Thoracic aorta (tissue), 2 donors: ENCODE measurements at places on chromosomes 3 and 15. TPM values are rescaled to one million over a fixed set of nuclear protein-coding genes. Genes with fewer than 3 reads are reported as not detected.

MCF2L2 gene
- 0.85 TPM for total RNA-seq

TRH gene
- total RNA-seq: not detected

TMC3 gene
- total RNA-seq: 0.54 TPM

CYP1A2 gene
- total RNA-seq: not detected

LRRIQ4 gene
- total RNA-seq: not detected

GHSR gene
- total RNA-seq: not detected

TNFSF10 gene
- 13.8 TPM for total RNA-seq

ARGFX gene
- total RNA-seq: not detected

EDEM1 gene
- 59.7 TPM for total RNA-seq

AMIGO3 gene
- total RNA-seq: 3.0 TPM

CPEB1 gene
- total RNA-seq: 2.0 TPM

ST8SIA2 gene
- total RNA-seq: not detected

- no peak for DNase-seq
Observed at GRCh38 chr15:67114846-67115585, 49.6 kb downstream of the SMAD3 start.

GRCh38 chr3:151538456-151539393 is 77.9 kb upstream of the IGSF10 start:
- no peak for DNase-seq

DNA sequence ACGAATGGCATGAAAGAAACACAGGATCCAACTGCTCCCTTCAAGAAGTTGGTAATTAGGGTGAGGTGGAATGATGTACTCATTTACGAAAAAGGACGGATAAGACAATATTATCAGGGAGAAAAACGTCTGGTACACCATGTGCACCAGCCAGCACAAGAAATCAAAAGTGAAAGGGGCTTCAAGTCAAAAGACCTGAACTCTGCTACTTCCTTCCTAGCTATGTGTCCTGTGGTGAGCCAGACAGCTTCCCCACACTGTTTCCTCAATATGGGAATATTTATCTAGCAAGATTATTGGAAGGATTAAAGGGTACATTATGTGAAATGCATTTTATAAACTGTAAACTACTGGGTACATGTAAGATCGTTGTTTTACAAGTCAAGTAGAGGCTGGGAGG is 33.9 kb downstream of the RAB27A start:
- DNase-seq: no peak

- no peak for DNase-seq
Observed at GRCh38 chr3:69890084-69890483, 109.4 kb upstream of the SAMMSON start.

- no peak for DNase-seq
Observed at GRCh38 chr15:66190746-66191145, 62.8 kb downstream of the MEGF11 start.

DNA sequence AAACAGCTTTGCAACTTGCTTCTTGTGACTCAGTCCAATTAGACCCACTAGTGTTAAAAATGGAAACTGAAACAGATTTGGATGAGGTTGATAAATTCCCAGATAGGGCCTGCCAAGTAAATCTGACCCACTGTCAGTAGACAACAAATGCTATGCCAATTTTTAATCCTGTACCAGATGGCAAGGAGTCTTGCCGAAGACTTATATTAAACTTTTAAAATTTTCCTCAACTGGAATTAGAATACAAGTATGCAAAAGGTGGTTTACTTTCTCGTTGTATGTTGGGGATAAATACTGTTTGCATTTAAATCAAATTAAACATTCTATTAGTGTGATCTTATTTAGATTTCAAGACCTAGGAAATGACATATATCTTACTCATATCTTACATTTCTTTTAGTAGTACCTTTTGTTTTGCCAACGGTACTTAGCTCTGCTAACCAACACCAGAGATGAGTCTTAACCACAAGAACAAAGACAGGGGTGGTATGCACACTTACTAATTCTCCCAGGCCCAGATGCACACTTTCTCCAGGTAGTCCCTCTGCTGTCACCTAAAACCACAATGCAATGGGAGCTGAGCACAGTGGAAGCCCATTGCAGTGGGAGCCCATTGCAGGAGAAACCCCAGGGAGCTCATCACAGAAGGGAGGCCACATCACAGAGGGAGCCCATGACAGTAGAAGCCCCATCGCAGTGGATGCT is 77.8 kb downstream of the WWTR1 start:
- DNase-seq: no peak

- no peak for DNase-seq
Observed at GRCh38 chr3:85660451-85660850, 701.7 kb downstream of the CADM2 start.

DNA sequence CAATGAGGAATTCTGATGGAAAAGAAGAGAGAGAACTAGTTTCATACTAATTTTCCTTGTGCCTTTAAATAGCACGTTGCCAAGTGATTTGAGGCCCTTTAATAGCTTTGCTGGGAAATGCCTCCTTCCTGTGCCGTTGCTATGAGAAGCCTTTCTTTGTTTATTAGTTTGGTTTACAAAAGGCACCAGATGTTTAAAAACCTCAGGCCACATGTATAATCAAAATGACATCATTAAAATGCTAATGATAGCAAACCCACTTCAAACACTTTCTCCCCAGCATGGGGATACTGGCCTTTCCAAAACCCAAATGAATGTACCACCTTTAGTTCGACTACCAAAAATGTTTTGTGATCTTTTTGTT is 50.0 kb upstream of the TBC1D23 start:
- DNase-seq: no peak

- DNase-seq: no peak
Observed at GRCh38 chr15:92467245-92467644, 73.6 kb downstream of the ST8SIA2 start.

- DNase-seq: no peak
Observed at GRCh38 chr3:129605922-129606635, 397 bp downstream of the PLXND1 start.

- DNase-seq: no peak
Observed at GRCh38 chr3:159760046-159760445, 228.6 kb upstream of the IL12A start.
